ENCODE measurements at places on chromosomes 5 and 9.

GRCh38 chr9:129576546-129577543 lies 44.1 kb downstream of the C9orf50 start:
- no peak for DNase-seq

GRCh38 chr5:32539981-32540845 lies 45.1 kb upstream of the SUB1 start:
- no peak for DNase-seq

- no peak for DNase-seq
These were observed 218.7 kb downstream of the GLIS3 start for GRCh38 chr9:4080921-4081895.

DNA sequence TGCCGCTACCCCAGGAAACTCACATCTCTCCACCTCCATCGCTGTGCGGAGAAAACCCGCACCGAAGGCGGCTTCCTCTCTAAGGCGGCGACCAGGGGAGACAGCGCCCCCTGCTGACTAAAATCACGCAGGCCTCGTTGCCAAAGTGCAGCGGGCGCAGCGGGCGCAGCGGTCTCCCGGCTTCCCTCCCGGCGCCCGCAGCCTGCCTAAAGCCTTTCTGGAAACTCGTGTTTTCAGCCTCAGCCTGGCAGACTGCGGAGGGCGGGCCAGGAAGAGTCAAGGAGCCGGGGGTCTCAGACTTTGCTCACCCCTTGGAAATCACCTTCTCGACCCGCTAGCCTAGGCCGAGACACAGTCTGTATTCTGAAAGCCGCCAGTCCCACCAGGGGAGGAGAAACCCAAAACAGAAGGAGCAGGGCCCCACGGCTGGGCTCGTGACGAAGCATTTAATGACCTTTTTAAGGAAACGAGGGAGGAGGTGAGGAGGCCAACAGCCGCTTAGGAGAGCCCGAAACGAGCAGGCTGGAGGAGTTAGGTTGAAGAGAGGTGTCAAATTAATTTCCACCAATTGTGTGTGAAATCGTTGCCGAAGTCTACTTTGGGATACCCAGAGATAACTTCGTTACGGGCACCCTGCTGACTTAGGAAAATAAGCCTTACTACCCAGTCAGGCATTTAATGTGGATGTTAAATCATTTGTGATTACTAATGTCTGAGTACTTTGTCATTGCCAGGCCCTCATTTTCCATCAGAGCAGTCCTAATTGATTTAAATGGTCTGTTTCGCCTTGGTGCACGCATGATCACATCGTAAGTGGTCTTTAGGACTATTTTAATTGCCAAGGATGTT lies 7.3 kb upstream of the FOXB2 start:
- no peak for DNase-seq

All from activated T-helper 9 cell treated with anti-CD3 and anti-CD28 coated beads, Interleukin-2, amount 50 U/mL, for 16 hours (primary cell).